Heart left ventricle (tissue), 16 donors: ENCODE measurements at places on chromosomes 2 and 18.

DNA sequence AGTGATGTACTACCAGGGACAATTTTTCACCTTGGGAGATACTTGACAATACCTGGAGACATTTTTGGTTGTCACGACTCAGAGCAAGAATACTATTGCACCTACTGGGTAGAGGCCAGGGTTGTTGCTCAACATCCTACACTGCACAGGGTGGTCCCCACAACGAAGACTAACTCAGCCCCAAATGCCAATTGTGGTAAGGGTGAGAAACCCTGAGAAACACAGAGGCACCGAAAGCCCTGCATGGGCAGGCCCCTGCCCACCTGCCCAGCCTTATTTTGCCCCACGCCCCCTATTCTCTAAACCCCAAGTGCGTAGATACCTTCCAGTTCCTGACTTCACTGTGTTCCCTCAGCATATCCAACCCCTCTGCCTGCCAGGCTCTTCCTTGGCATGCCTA, 163.1 kb upstream of the PKDCC start:
- no peaks in the 10 kb centered on the region for H3K36me3 ChIP-seq
- no peak for DNase-seq
- H3K4me3 ChIP-seq = no peak overlapping the region
- H3K27me3 ChIP-seq = no peaks in the 10 kb centered on the region

DNA sequence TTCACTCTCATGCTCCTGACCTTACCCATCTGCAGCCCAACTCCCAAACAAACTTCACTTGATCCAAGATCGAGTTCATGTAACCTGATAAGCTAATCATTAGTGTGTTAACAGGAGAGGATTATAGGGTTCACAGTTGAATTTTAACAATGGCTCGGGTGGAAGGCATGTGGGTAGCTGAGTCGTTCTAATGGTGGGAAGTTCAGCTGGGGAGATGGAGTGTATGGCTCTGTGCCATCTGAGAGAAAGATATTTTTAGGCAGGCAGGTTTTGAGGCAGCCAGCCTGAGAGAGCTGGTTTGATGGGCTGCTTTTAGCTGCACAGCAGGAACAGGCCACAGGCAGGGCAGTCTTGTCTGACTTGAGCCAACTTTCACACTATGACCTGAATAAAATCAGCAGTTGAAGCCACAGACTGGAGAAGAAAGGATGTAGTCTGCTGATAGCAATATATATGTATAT, 17.7 kb upstream of the NFE2L2 start:
- peaks cover 43% of the 10 kb centered on the region for H3K4me1 ChIP-seq
- no peaks in the 10 kb centered on the region for H3K27me3 ChIP-seq
- DNase-seq = peak; percentile 57
- H3K4me3 ChIP-seq = no peak overlapping the region
- H3K27ac ChIP-seq = peak overlapping the region; percentile 51
- peaks cover 3% of the 10 kb centered on the region for H3K36me3 ChIP-seq

GRCh38 chr18:33652635-33653034, 74.6 kb downstream of the ASXL3 start:
- no peak overlapping the region for H3K4me3 ChIP-seq
- no peaks in the 10 kb centered on the region for H3K4me1 ChIP-seq
- H3K36me3 ChIP-seq = no peaks in the 10 kb centered on the region
- no peak overlapping the region for H3K27ac ChIP-seq
- no peak for DNase-seq

DNA sequence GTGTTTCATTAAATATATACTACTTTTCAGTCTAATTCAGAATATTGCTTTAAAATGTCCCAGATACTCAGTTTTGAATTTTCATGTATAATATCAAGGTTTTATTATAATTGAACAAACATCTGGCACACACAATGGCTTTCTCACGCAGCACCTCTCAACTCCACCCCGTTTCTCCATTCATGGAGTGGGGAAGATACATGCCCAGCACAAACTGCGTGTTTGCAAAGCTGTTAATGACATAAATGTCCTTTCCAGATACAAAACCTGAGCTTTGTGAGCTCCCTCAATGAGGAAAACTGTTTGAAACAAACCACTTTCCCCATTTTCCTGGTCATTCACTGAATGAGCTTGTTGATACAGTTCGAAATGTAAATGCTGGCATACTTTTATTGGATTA, 150.3 kb upstream of the RASGRP3 start:
- DNase-seq = no peak
- no peaks in the 10 kb centered on the region for H3K27me3 ChIP-seq
- no peak overlapping the region for H3K27ac ChIP-seq
- no peak overlapping the region for H3K4me3 ChIP-seq

DNA sequence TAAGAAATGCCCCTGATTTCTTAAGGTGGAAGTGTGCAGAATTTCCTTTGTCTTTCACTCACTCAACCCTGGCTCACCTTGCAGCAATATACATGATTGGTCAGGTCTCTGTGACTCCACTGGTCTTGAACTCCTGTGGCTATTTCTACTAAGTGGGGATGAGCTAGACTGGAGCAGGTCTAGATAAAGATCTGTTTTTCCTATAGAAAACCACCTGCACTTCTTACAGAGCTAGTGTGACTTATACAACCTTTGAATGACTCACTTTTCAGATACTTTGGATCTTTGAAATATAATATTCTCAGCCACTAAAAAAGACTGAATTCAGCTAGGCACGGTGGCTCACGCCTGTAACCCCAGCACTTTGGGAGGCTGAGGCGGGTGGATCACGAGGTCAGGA, 98.5 kb upstream of the KCTD1 start:
- no peaks in the 10 kb centered on the region for H3K36me3 ChIP-seq
- no peak overlapping the region for H3K27ac ChIP-seq
- DNase-seq = no peak
- no peaks in the 10 kb centered on the region for H3K4me1 ChIP-seq

- no peaks in the 10 kb centered on the region for H3K4me1 ChIP-seq
- H3K36me3 ChIP-seq = no peaks in the 10 kb centered on the region
- H3K4me3 ChIP-seq = no peak overlapping the region
- no peak overlapping the region for H3K27ac ChIP-seq
These were observed 142.3 kb upstream of the NRP2 start for GRCh38 chr2:205540036-205540435.

DNA sequence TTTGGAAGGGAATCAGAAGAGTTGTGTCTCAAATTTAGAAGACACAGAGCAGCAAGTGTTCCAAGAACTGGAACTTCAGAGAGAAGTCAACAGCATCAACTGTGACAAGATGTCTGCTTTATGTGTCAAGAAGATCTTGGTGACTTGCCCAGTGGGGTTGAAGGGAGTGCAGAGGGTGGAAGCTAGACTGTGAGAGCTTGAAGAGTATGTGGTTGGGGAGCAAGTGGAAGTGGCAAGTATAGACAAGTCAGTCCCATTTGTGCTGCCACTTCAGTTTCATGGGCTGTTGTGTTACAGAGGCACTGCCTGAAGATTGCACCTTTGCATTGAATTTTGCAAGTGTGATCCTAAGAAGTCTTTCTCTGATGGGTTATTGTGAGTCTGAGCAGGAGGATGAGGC, 68.7 kb upstream of the MC2R start:
- no peak overlapping the region for H3K27ac ChIP-seq
- H3K4me3 ChIP-seq = no peak overlapping the region
- no peaks in the 10 kb centered on the region for H3K36me3 ChIP-seq
- H3K4me1 ChIP-seq = no peaks in the 10 kb centered on the region
- DNase-seq = no peak

GRCh38 chr2:38690499-38691420, 24.8 kb downstream of the GALM start:
- peaks cover 45% of the 10 kb centered on the region for H3K36me3 ChIP-seq
- H3K4me3 ChIP-seq = no peak overlapping the region
- no peak overlapping the region for H3K27ac ChIP-seq
- no peaks in the 10 kb centered on the region for H3K4me1 ChIP-seq

DNA sequence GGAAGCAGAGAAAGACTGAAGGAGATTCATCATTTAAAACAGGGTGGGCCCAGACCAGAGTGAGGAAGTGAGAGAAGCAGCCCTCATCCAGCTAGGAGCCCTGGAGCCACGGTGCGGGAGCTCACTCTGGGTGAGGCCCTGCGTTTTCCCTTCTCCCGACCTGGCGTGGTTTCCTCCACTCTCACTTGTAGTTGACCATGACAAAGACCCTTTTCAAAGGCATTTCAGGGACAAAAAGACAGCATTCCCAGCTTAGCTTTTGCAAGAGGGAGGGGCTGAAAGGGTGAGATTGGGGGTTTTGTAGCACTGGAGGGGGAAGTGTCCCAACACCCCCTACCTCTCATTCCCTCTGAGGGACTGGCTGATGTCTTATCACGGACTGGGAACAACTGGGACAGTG, 56.6 kb downstream of the TRPM8 start:
- no peak overlapping the region for H3K27ac ChIP-seq
- no peaks in the 10 kb centered on the region for H3K27me3 ChIP-seq
- H3K36me3 ChIP-seq = no peaks in the 10 kb centered on the region
- no peak overlapping the region for H3K4me3 ChIP-seq
- H3K4me1 ChIP-seq = no peaks in the 10 kb centered on the region
- DNase-seq = no peak

DNA sequence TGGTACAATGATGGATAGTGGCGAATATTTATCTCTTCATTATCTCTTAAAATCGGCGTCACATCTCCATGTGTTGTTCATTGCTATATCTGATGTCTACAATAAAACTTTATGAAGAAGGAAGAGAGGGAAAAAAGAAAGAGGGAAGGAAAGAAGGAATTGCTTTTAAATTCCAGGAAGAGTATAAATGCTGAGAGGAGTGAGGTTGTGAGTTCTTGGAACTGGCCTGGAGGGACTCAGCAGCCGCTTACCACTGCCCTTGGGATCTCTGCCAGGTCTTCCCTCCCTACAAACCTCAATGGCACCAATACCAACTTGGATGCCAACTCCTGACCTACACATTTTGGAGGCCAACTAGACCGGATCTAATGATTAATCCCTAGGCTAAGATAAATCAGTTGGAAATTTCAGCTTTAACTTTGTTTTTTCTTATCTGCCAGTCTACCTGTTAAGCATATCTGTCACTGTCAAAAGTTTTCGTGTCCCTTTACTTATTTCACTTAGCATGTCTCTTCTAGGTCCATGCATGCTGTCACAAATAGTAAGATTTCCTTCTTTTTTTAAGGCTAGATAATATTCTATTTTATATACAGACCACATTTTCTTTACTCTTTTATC, 9.8 kb downstream of the SCN9A start:
- DNase-seq = no peak
- H3K27me3 ChIP-seq = no peaks in the 10 kb centered on the region
- no peak overlapping the region for H3K4me3 ChIP-seq
- no peak overlapping the region for H3K27ac ChIP-seq

DNA sequence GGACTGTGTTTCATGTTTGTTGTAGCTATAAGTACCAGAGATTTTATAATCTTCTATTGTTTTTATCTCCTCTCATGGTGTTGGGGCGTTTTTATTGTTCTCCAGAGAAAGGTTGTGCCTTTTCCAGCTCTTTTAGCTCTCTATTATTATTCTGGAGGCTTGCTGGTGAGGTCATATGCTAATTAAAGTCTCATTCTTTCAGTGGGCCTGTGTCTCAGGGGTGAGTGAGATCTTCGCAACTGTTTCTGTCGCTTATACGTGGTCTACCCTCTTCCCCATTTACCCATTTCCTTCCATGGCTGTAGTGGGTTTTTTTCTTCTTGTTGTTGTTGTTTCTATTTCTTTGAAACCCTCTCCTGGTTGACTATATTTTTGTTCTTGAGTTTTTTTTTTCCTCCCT, 584.9 kb downstream of the TMEM182 start:
- no peaks in the 10 kb centered on the region for H3K36me3 ChIP-seq
- H3K4me3 ChIP-seq = no peak overlapping the region
- no peaks in the 10 kb centered on the region for H3K4me1 ChIP-seq
- no peaks in the 10 kb centered on the region for H3K27me3 ChIP-seq
- H3K27ac ChIP-seq = no peak overlapping the region

- no peak for DNase-seq
- H3K27me3 ChIP-seq = no peaks in the 10 kb centered on the region
- no peaks in the 10 kb centered on the region for H3K36me3 ChIP-seq
- H3K4me1 ChIP-seq = no peaks in the 10 kb centered on the region
- no peak overlapping the region for H3K4me3 ChIP-seq
These were observed 383.0 kb upstream of the LRRTM1 start for GRCh38 chr2:80687524-80687923.

DNA sequence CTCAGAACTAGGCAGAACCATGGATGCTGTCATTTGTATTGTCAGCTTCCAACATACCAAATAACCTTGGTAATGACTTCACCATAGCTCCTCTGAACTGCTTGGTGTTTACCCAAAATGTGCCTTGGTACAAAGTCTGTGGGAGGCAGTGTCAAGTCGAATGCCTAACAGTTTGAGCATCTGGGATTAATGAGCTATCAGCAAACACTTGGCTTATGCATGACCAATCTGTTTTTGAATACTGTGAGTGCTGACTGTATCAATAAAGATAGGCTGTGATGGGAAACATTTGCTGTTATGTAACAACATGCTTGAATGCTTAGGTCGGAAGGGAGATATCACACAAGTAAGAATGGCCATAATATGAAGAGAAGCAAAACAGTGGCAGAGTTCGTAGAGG, 455.4 kb downstream of the CMPK2 start:
- no peaks in the 10 kb centered on the region for H3K36me3 ChIP-seq
- H3K4me3 ChIP-seq = no peak overlapping the region
- H3K4me1 ChIP-seq = no peaks in the 10 kb centered on the region

DNA sequence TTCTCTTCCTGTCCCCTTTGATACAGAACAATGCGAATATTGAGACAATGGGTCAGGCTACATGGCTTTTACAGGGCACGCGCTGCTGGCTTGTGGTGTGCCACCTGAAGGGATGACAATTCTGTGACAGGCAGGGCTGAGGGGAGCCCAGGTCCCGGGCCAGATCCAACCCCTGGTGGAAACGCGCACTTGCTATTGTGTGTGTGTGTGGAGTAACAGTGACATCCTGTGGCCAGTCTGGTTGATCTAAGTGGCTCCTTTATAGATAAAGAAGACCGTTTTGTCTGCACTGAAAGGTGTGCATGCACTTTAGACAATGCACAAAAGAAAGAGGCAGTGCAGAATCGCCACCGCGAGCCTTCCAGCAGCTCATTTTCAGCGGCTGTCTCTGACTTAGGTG, 273.6 kb downstream of the HRH4 start:
- DNase-seq = no peak
- H3K4me1 ChIP-seq = no peaks in the 10 kb centered on the region
- no peaks in the 10 kb centered on the region for H3K36me3 ChIP-seq

DNA sequence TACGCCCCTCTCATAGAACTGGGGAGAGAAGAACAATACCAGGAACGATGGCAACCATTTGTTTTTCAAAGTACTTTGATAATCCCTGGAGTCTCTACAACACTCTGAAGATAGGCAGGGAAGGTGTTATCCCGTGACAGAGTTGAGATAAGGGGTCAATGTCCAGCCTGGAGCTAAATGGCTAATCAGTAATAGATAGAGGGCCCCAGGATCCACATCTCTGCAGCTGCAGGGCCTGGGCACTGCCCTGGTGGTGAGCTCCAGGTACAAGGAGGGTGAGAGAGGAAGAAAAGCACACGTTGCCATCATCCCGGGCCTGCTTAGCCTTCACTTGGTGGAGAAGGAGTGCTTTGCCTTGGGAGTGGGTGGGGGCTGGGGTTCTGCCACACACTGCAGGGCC, 260.6 kb downstream of the PRKCE start:
- no peak overlapping the region for H3K4me3 ChIP-seq
- no peaks in the 10 kb centered on the region for H3K27me3 ChIP-seq

- peaks cover 77% of the 10 kb centered on the region for H3K36me3 ChIP-seq
- H3K4me3 ChIP-seq = no peak overlapping the region
- H3K27me3 ChIP-seq = no peaks in the 10 kb centered on the region
- H3K27ac ChIP-seq = no peak overlapping the region
These were observed 16.5 kb downstream of the MFF start for GRCh38 chr2:227341553-227341952.

- H3K36me3 ChIP-seq = peaks cover 98% of the 10 kb centered on the region
- no peak for DNase-seq
- H3K4me1 ChIP-seq = peaks cover 8% of the 10 kb centered on the region
- no peaks in the 10 kb centered on the region for H3K27me3 ChIP-seq
- H3K4me3 ChIP-seq = no peak overlapping the region
- no peak overlapping the region for H3K27ac ChIP-seq
These were observed 14.5 kb downstream of the DNAJC27 start for GRCh38 chr2:24957221-24957620.
